Esophagus squamous epithelium (tissue), 5 donors: ENCODE measurements at places on chromosomes 16 and 17.

GRCh38 chr16:87581857-87582215, 20.5 kb upstream of the JPH3 start:
- peak; percentile 7 for DNase-seq

GRCh38 chr16:86708431-86708830, 130.1 kb downstream of the FOXL1 start:
- DNase-seq: no peak

DNA sequence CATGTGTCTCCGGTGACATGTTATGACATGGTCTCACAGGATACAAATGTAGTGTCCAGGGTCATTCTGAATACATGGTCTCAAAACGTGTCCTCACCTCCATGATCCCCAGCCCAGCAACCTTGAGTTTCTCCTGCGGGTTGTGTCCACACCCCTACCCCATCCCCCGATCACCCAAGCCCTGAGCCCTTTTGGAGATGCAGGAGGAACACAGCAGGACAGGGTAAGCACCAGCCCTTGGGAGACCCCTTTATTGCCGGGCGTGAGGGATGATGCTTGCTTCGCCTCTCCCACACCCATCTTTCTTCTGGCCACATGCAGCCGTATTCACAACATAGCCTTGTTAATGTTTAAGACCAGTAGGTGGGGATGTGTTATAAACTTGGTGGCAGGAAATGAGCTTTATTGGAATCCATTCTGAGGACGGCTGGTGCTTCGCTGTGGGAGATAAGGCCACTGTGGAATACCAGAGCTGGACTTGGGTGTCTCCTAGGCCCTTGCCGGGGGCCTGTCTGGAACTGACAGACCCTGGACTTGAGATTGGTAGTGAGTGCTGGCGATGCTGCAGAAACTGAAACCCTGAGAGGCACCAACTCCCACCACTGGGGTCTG, 5.5 kb downstream of the TMEM132E start:
- no peak for DNase-seq

DNA sequence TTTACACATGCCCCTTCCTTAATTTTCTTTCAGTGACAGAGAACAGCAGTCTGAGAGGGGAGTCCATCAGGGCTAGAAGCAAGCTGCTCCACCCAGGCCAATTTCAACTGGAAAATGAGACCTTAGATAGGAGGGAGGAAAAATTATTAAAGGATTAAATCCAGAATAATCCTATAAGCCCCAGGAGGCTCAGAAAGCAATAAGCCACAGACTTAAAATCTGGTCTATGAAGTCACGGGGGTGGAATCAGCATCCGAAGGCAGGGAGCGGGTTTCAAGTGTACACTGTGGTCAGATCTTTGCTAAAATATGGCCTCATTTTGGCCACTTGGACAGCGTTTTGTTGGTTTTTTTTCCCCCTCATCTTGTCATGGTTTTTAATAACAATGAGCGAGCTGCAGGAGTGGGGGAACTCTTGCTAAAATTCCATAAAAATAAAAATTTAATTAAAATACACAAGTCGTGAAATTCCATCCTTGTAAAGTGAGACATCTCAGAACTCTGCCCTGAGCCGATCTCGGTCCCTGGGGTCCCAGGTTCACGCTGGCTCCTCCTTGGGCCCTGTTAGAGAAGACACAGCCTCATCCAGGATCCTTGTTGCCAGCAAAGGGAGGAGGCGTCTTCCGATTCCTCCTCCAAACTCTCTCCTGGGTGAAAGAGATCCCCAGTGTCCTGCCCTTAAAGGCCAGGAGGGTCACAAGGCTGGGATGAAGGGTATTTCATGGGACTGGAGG, 51.6 kb upstream of the ETV4 start:
- no peak for DNase-seq

DNA sequence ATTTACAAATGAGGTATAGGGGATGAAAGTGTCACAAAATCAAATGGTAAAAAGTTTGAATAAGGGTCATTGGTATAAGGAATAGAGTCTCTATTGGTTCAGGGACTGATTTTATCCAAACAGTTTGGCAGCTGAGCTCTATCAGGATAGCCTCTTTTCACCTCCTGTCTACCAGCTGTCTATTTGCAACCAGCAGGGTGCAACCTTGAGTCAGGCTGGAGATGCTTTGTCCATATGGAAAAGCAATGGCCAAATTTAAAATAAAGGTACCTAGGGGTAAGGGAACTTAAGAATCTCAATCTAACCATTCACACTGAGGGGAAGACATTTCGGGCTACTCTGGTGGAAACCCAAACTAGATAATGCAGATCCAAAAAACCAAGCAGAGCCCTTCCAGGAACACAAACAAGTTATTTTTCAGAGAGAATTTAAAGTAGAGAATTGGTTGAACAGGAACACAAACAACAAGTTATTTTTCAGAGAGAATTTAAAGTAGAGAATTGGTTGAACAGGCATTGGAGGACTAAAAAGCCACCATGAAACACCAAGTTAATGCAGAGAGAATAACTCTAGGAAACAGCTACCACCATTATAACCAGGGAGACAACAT, 12.6 kb upstream of the CA10 start:
- no peak for DNase-seq

DNA sequence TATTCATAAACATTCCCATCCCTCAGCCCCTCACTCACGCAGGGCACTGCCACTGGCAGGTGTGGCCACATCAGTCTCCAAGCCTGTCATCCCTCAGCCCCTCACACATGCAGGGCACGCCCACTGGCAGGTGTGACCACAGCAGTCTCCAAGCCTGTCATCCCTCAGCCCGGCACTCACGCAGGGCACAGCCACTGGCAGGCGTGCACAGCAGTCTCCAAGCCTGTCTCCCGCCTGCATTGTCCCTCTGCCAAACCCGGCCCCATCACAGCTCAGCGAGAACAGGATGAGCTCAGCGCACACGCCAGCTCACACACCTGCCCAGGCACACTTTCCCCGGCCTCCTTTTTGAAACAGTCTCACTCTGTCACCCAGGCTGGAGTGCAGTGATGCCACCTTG, 11.4 kb upstream of the KREMEN2 start:
- no peak for DNase-seq

- no peak for DNase-seq
These were observed 6.2 kb downstream of the NME1 start for GRCh38 chr17:51159604-51160003.

DNA sequence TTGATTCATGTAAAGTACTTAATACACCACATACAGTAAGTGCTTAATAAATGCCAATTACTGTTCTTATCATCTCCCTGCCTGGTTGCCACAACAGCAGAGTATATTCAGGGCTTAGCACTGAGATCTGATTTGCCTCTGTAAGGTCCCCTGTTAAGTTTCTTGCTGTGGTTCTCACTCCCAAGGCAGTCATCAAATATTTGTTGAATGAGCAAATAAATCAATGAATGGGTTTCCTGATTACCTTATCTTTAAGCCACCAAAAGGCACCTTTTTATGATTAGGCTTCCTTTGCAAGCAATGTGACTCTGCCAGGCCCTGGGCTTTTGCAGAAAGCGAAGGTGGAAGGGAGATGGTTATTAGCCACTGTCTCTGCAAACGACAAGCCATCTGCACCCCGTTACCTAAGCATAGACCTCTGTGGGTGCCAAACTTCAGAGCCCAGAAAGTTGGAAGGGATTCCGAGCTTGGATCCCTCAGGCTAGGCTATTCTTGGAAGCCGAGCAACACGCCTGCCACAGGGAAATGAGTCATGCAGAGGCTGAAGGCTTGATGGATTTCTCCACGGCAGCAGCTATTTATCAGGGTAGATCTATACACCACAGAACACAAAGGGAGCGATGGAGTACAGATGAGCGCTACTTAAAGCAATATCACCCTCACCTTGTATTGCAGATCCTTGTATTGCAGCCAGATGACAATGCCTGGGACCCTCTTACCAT, 102.0 kb downstream of the GRIN2A start:
- DNase-seq: no peak

- no peak for DNase-seq
These were observed 14.9 kb downstream of the MYO1D start for GRCh38 chr17:32861981-32862380.

DNA sequence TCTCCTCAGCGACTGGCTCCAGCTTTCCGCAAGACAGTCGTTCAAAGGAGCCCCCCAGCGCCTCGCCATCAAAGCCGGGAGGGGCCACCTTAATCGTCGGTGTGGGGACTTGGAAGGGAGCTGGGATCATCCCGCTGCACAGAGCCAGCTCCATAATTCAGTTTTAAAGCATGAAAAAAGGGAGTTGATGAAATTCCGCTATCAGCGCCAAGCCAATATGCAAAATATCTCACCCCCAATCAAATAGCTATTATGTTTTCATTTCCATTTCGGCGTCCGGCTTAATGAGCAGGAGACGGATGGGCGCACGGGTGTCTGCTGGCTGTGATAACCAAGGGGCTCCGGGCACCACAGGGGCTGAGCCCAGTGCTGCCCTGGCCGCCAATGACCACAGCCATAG, 27.7 kb downstream of the ZFPM1 start:
- no peak for DNase-seq

- DNase-seq: no peak
These were observed 162.6 kb upstream of the CDH13 start for GRCh38 chr16:82464187-82464586.

DNA sequence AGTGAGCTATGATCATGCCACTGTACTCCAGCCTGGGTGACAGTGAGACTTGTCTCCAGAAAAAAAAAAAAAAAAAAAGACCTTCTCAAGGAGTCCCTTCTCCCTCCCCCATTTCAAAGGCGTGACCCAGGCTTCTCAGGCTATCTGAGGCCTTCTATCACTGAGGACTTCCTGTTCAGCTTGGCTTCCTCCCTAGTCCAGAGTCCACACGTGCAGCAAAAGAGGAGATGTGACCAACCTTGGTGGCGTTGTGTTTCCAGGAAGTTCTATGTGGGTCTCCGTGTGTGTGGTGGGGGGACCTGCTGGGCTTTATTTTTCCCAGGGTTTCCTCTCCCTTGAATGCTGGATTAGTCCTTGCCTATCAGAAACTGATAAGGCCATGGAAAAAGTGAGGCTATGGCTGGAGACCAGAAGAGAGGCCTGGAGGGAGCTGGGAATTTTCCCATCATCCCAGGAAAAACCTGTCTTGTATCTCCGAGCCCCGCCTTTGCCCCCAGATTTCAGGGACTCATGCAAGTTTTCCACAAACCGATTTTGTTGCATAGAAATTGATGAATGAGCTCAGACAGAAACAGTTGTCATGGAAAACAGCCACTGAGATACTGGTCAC, 148.1 kb downstream of the SALL1 start:
- DNase-seq: no peak

- DNase-seq: no peak
These were observed 5.9 kb downstream of the RSAD1 start for GRCh38 chr17:50484386-50485155.
